Activated CD4-positive, alpha-beta T cell treated with anti-CD3 and anti-CD28 coated beads for 48 hours (primary cell): ENCODE measurements at places on chromosomes 16 and 17.

DNA sequence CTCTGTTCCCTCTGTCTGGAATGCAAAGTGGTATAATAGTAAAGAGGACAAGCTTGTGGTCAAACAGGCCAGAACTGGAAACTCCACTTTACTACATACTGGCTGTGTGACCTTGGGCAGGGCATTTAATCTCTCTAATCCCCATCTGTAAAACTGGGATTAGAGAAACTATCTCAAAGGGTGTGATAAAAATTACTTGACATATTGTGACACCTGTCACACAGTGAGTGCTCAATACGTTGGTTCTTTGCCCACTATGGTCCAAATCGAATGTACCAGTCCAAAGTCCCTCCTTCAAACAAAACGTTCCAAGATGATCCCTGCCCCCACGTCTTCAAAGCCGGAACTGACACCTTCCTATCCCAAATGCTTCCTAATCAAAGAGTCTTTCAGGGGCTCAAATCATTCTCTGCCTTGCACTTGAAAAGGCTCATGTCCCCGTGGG is 734 bp downstream of the PGAP3 start:
- DNase-seq = no peak

- no peak for DNase-seq
Measured at GRCh38 chr17:18994631-18995030, 9.9 kb downstream of the FAM83G start.

- DNase-seq = no peak
Measured at GRCh38 chr16:4679156-4679849, 14.1 kb upstream of the NUDT16L1 start.

GRCh38 chr17:1058423-1059130 is 61.6 kb downstream of the TIMM22 start:
- DNase-seq = peak; percentile 80

- no peak for DNase-seq
Measured at GRCh38 chr16:52964290-52964689, 88.4 kb downstream of the CHD9NB start.

GRCh38 chr17:19958023-19958422 is 19.6 kb downstream of the AKAP10 start:
- DNase-seq = no peak

DNA sequence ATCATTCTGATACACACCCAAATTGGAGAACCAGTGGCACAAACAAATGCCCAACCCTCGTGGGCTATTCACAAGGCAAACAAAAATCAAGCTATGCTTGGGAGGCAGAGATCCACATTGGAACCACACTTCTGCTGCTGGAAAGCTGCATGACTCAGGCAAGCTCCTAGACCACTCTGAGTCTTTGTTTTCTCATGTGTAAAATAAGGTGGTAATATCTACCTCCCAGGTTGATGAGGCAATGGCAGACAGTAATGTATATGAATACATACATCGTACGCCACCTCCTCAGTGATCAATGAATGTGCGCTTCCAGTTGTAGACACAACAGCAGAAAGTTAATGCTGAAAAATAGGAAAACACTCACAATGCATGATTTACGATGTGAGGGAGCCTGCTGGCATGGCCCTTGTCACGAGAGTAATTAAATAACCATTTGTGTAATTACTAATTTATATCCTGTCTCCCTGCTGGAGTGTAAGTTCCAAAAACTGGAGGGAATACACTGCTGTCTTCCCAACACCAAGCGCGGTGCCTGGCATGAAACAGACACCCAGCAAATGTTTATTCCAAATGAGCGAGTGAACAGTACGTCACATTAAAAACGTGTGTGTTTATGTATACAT is 69.9 kb upstream of the HSBP1 start:
- no peak for DNase-seq

DNA sequence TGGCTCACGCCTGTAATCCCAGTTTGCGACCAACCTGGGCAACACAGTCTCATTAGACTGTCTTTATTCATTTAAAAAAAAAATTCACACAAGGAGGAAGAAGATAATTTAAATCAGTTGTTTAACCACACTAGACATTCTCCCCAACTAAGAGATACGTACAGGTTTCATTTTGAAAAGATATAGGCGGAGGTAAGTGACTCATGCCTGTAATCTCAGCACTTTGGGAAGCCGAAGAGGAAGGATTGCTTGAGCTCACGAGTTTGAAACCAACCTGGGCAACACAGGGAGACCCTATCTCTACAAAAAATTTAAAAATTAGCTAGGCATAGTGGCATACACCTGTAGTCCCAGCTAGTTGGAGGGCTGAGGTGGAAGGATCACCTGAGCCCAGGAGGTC is 5.3 kb downstream of the CMTM4 start:
- DNase-seq = no peak

- no peak for DNase-seq
Measured at GRCh38 chr16:56122251-56122650, 69.0 kb upstream of the GNAO1 start.
